ENCODE measurements at places on chromosomes 2 and 18. TPM values are rescaled to one million over a fixed set of nuclear protein-coding genes. Genes with fewer than 3 reads are reported as not detected.
A peak's percentile ranks its signal among the peaks of the same experiment; 100 is the strongest.

The PRSS56 gene
- not detected for total RNA-seq

- no peak for DNase-seq
Measured at GRCh38 chr2:224969095-224969494, 73.2 kb downstream of the DOCK10 start.

DNA sequence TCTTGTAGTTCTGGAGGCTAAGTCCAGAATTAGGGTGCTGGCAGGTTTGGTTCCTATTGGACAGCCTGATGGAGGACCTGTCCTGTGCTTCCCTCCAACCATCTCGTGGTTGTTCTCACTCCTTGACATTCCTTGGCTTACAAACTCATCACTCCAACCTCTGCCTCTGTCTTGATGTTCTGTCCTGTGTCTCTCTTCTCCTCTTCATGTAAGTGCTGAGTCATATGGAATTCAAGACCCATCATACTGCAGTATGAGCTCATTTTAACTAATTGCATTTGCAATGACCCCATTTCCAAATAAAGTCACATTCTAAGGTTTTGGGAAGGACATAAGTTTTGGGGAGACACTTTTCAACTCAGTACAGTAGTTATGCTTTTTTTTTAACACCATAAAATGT is 374.7 kb downstream of the TRIB2 start:
- no peak for DNase-seq

GRCh38 chr2:80725001-80725400 is 420.4 kb upstream of the LRRTM1 start:
- no peak for DNase-seq

DNA sequence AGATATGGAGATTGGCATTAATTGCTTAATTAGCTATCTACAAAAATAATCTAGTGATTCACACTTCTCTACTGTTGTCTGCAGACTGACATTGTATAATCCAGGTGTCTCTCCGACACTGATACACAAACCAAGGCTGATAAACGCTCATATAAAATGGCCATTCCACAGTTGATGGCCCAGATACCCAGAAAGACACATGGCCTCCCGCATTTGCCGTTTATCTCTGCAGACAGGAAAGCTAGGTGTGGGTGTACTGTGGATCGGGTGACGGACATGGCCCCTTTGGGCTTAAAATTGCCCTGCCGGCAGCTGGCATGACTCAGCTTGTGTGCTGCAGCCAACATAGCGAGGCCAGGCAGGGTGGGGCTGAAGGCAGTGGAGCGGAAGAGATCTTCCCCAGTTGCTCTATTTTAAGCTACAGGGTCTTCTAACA is 18.5 kb downstream of the PMAIP1 start:
- no peak for DNase-seq

DNA sequence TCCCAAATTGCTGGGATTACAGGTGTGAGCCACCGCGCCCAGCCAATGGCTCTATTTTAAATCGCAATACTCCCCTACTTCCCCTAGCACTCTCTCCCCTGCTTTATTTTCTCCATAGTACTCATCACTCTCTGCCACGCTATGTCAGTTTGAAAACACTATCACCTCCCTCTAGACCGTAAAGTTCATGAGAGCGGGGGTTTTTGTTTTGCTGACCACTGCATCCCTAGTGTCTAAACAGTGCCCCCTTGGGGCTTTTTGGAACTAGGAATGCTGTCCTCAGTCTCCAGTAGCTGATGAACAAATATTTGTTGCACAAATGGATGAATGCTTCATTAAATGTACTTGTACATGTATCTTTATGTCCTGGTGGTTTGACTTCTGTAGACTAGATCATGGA is 44.1 kb downstream of the ATOH8 start:
- DNase-seq = no peak

The PROKR1 gene
- not detected for total RNA-seq

- DNase-seq = no peak
Measured at GRCh38 chr18:61703508-61703907, 189.3 kb downstream of the RNF152 start.

The SPATA3 gene
- total RNA-seq = not detected

The DNAJC5G gene
- total RNA-seq = not detected

DNA sequence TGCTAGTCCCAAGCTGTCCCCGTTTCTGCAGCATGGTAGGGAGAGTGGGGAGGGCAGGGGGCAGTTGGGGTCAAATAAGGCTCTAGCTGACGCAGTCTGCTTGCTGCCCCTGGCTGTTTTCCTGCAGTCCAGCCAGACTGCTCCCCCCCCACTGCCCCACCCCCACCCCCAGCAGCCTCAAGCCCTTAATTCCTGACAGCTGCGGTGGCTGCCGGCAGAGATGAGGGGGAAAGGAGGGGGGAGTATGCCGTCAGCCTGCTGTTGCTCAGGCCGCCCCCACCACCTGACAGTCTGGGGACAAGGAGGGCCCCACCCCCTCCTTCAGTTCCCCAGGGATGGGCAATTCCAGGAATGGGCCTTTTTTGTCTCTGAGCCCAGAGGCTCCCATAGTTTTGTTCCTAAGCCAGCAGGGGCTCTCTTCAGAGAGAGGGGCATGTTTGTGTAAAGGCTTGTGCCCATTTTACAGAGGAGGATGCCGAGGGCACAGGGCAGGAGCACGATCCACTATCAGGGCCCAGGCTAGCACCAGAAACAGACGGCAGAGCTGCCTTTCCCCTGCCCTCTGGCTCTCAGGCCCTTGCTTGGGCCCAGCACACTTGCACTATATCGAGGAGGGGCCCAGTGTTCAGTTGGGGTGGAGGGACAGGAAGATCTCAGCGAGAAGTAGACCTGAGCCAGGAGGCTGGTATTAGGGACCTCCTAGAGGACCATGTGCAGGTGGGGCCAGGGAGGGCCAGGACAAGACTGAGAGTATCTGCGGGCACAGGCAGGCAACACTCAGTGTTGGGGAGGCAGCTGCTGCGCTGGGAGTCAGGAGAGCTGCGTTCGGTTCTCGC is 1.5 kb upstream of the WNT10A start:
- peak; percentile 32 for DNase-seq

The LYPD1 gene
- total RNA-seq = not detected

GRCh38 chr2:175326801-175327200 is 145.3 kb upstream of the ATP5MC3 start:
- DNase-seq = no peak

GRCh38 chr2:47778698-47779425 is 4.1 kb upstream of the MSH6 start:
- DNase-seq = no peak

- no peak for DNase-seq
Measured at GRCh38 chr2:158586491-158586890, 129.7 kb downstream of the PKP4 start.

DNA sequence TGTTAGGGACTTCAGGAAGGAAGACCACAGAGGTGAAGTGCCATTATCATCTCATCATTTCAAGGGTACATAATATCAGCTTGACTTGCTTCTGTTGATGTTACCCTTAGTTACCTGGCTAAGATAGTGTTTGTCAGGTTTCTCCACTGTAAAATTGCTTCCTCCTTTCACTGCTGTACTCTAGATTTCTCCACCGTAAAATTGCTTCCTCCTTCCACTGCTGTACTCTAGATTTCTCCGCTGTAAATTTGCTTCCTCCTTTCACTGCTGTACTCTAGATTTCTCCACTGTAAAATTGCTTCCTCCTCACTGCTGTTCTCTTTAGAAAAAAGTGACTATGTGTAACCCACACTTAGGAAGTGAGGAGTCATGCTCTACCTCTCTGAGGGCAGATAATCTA is 1460.3 kb downstream of the SUCLG1 start:
- no peak for DNase-seq

The MAPK4 gene
- not detected for total RNA-seq

All from activated naive CD8-positive, alpha-beta T cell treated with anti-CD3 and anti-CD28 coated beads, Interleukin-2, amount 10 ng/mL, durations not matched to agents 7 days and 5 days (primary cell).